ENCODE measurements at places on chromosomes 7 and 10.
A peak's percentile ranks its signal among the peaks of the same experiment; 100 is the strongest.

- DNase-seq = no peak
Measured at GRCh38 chr7:2710286-2710655, 22.3 kb downstream of the AMZ1 start.

- no peak for DNase-seq
Measured at GRCh38 chr10:123275136-123275564, 120.9 kb downstream of the BUB3 start.

GRCh38 chr7:98681951-98682350 is 64.9 kb downstream of the NPTX2 start:
- DNase-seq = no peak

DNA sequence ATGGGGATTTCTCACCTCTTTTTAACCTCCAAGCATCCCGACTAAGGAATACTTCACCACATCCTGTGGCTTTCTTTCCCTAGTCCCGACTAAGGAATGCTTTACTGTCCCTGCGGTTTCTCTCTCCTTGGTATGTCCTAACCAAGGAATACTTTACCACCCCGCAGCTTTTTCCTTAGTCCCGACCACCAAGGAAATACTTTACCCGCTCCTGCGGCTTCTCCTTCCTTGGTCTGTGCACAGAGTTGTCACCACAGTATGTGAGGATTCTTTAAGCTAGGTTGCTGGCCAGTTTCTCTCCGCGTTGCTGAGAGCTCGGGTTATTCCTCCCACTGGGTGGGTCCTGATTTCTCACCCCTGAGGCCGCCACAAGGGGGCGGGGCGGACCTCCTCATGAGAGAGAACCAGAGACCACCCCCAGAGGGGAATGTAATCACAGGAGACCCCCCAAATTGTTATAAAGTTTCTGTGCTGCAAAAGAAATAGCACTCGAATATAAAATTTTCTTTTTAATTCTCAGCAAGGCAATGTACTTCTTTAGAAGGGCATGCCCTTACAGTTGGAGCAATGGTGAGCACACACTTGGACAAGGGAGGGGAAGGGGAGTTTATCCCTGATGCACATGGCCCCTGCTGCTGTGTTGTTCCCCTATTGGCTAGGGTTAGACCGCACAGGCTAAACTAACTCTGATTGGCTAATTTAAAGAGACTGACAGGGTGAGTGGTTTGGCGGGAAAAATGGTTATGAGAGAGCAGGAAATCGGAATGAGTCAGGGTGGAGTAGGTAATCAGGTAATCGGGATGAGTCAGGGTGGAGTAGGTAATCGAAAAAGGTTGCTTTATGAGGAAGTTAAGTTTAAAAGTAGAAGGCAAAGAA is 12.8 kb downstream of the SUGCT start:
- no peak for DNase-seq

GRCh38 chr7:151505433-151505832 is 14.3 kb downstream of the RHEB start:
- no peak for DNase-seq

DNA sequence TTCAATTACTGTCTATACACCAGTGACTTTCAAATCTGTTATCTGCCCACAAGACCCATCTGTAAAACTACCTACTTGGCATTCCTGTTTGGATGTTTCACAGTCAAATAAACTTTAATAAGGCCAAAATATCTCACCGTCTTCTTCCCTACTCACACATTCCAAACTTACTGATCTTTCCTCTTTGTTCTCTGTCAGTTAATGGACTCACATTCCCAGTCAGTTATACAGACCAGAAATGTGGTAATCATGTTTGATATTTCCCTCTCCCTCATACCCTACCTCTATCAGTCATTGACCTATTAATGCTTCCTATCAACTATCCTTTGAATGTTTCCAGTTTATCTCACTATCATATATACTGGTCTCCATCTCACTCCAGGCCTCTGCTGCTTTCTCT is 28.5 kb upstream of the HDAC9 start:
- no peak for DNase-seq

DNA sequence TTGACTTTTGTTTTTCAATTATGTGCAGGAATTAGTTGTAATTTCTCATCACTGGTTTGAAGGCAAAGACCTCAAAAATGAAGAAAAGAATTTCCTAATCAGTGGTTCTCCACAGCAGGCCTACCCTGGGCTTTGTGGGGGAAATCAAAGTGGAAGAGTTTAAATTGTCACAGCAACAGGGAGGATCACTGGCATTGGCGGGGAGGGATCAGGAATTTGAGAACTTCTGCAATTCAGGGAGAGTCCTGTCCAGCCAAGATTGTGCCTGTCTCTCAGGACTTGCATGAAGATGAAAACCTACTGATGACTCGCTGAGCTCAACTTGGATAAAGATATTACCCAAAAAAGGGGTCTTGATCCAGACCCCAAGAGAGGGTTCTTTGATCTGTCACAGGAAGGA is 70.1 kb downstream of the HACD1 start:
- DNase-seq = no peak

GRCh38 chr10:95524358-95525032 is 36.7 kb downstream of the SORBS1 start:
- DNase-seq = no peak

- DNase-seq = no peak
Measured at GRCh38 chr7:5388273-5388901, 35.2 kb downstream of the TNRC18 start.

DNA sequence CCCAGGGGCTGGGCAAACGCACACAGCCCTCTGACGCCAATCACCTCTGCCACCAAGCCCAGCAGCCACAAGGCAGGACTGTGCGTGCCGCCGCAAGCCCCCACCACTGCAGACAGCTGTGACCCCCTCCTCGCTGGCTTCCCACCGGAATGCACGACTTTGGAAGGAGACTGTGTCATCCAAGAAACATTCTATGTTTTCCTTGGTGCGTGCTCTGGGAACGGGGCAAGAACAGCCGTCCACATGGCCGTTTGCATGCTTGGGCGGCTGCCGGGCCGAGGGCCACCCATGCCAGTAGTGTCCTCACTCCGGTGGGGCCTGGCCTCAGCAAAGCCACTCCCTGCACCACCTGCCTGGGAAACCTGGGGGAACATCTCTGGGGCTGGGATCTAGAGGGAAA is 17.6 kb upstream of the ELN start:
- DNase-seq = no peak

- DNase-seq = no peak
Measured at GRCh38 chr10:58781873-58782488, 269.3 kb downstream of the BICC1 start.

DNA sequence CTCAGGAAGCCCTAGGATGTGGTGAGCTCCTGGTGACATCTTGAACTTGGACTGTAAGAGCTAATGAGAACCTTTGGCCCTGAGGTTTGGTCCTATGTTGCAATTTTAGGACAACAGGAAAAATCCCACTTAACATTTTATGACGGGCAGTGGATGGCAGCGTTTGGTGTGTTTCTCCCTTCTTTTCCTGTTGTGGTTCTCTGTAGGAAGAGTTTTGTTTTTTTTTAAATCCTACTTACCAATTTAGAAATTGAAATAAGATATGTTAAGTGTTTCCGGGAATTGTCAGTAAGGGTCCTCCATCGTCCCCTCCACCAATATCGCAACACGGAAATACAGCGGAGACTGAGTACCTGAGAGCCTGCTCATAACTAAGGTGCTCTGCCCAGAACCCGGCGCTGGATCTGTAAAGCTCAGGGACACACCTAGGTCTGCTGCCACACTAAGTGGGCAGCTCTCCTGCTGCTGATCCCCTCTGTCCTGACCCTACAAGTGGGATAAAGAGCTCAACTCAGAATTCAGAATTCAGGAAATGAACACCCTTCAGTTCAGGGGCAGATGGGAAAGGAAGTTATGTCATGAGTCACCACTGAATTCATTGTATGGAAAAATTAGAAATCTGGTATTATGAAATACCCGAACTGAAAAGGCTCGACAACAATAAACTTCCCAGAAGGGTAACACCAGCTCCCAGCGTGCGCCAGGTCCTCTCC is 9.1 kb upstream of the PROSER2 start:
- no peak for DNase-seq

DNA sequence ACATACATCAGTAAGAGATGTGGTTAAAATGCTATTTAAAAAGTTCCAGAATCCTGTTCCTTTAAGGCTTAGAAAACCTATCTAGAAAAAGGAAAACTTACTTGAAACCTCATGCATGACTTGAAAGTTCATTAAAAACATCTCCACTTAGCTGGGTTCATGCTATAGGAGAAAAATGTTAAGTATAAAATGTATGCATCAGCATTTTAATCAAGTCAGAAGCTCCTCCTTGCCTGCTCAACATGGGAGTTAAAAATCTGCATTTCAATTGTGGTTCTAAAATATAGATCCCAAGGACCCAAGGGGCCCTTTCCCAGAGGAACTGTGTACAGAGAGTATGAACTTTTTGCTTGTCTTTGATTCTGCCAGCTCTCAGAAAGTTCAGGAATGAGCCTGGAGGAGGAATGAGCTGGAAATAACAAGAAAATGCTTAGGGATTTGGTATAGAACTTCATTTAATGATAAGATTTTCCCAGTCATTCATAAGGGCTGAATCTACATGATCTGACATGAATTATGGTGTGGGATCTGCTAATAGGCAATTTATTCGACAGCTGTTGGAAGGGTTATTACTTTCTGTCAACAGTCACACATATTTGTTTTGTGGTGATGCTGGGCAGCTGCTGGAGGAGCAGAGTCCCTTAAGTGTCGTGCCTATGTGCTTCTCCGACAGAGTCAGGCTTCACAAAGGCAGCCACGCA is 85.6 kb upstream of the MTPN start:
- DNase-seq = no peak

DNA sequence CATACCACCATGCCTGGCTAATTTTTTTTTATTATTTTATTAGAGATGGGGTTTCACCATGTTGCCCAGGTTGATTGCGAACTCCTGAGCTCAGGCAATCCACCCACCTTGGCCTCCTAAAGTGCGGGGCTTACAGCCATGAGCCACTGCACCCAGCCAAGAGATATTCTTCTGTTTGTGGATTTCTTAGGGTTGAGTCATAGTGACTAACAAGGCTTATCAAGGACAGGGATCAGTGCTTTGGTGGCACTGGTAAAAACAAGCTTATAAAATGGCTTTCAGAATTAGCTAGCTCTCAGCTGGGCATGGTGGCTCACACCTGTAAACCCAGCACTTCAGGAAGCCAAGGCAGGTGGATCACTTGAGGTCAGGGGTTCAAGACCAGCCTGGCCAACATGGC is 122.4 kb downstream of the ZNF248 start:
- DNase-seq = no peak

DNA sequence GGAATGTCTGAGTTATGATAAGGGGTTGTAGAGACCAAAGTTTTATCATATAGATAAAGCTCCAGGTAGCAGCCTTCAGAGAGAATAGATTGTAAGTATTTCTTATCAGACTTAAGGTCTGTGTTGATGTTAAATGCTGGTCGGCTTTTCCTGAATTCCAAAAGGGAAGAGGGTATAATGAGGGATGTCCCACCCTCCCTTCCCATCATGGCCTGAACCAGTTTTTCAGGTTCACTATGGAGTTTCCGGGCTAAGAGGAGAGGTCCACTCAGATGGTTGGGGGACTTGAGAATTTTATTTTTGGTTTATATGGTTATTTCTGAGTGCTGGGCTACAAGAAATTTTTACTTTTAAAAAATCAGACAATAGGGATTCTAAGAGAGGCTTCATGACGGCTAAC is 45.2 kb downstream of the HERPUD2 start:
- DNase-seq = no peak

DNA sequence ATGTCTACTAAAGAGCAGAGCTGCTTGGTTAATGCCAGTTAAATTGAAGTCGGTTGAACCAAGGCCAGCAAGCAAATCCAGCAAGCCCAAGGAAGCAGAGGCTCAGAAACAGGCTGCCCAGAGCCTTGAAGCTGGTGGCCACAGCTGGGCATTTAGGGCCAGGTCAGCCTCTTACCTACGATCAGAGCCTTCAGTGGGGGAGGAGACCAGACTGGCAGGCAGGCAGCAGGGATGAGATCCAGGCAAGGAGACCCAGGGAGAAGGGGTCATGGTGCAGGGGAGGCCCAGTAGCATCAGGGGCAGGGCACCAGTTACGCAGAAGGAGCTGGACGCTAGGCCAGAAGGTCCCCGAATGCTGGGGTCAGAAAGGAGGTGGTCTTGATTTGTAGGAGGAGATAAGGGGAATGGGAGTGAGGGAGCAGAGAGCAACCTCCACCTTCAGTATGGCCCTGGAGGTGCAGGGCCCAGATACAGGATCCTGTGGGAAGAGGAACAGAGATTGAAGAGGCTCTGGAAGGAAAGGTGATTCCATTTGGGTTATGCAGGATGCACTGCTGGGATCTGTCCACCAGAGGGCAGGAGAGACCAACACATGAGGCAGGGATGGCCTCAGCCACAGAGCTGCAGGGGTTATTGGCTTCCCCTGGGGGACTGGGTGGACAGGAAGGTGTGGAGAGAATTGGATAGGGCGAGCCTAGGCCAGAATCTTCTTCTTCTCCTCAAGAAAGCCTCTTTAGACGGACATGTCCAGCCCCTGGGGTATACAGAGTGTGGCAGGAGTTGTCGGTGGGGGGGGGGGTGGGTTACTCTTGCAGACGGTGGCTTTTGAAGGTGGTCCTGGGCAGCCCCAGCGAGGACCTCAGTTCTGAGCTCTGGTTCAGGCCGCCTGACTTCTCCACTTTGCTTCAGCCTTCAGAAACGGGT is 132.6 kb upstream of the PODXL start:
- peak; percentile 43 for DNase-seq

DNA sequence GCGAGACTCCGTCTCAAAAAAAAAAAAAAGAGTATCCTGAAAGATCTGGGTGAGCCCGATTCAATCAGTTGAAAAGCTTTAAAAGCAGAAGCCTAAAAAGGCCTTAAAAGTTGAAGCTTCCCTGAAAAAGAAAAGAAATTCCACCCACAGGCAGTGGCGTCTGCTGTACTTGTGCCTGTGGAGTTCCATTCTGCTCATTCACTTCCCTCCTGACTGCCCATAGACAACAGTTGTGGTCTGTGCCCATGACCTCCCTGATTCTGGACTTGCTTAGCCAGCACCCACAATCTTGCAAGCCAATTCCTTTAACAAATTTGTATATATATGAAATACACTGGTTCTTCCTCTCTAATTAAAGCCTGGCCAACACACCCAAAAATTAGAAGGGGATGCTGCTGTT is 141.7 kb downstream of the DLG5 start:
- DNase-seq = no peak

DNA sequence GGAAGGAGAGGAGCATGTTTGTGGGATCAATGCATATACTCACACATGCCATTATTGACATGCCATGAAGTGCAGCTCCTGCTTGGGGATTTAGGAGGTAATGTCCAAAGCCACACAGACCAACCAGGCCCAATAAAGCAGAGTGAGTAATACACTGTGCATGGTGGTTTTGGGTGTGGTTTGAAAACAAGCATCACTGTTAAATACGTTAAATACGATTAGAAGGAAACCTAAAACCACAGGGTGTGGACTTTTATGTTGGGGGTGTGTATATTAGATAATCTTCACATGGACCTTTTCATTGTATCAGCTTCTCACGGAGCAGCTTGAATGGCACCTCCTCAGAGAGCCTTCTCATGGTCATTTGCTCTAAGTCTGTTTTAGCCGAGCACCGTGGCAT is 10.4 kb upstream of the EIF3A start:
- DNase-seq = no peak

DNA sequence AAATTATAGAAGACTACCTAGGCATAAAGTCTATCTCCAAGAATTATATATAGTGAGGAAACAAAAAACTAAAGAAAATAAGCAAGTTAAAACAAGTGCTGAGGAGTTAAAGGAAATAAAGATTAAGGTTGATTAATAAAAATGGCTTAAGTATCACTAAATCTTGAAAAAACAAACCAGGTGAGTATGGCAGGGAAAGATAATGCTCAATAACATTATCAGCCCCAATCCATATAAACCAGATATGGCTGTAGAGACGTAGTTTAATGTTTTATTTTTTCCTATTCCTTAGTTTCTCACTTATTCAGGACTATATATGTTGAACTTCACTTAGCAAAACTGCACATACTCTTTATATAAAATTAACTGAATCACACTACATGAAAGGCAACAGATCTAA is 4.4 kb downstream of the WASL start:
- no peak for DNase-seq
